ENCODE measurements at places on chromosomes 11 and 22.
A peak's percentile ranks its signal among the peaks of the same experiment; 100 is the strongest.

- no peak for DNase-seq
Measured at GRCh38 chr11:3050386-3051195, 6.6 kb downstream of the CARS1 start.

DNA sequence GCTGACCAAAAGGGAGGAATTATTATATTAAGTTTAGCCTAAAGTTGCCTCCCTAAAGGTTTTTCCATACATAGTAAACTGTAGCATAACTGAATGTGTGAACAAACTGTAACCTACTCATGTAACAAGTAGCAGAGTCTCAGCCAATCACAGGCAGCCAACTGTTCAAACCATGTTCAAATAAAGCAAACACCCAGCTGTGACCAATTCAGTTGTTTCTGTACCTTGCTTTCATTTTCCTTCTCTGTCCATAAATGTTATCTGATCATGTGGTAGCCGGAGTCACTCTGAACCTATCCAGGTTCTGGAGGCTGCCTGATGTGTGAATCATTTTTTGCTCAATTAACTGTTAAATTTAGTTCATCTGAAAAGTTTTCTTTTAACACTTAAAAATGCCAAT lies 373.5 kb downstream of the GUCY1A2 start:
- no peak for DNase-seq

GRCh38 chr11:46049325-46049897 lies 71.8 kb downstream of the PHF21A start:
- DNase-seq: no peak

- DNase-seq: no peak
Measured at GRCh38 chr22:44024288-44024921, at the start of gene PARVB. PARVB (plus strand) TSS chr22:44024302; CDS start chr22:44024340, 38 bp downstream.

DNA sequence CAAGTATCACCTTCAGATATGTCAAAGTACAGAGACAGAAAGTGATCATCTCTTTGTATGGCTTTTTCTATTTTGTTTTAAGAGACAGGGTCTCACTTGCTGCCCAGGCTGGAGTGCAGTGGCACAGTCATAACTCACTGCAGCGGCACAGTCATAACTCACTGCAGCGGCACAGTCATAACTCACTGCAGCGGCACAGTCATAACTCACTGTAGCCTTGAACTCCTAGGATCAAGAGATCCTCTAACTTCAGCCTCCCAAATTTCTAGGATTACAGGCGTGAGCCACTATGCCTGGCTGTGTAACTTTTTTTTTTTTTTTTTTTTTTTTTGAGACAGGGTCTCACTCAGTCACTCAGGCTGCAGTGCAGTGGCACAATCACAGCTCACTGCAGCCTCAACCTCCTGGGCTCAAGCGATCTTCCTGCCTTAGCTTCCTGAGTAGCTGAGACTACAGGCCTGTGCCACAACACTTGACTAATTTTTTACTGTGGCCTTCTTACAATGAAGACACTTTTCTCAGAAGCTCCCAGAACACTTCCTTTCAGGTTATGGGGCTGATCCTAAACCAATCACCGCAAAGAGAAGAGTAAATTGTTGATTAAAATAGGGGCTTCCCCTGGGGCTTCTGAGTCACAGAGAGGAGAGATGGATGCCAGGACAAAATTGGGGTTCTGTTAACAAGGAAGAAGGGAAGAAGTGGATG lies 9.0 kb upstream of the HIKESHI start:
- no peak for DNase-seq

GRCh38 chr11:123381817-123382554 lies 48.1 kb upstream of the GRAMD1B start:
- no peak for DNase-seq

DNA sequence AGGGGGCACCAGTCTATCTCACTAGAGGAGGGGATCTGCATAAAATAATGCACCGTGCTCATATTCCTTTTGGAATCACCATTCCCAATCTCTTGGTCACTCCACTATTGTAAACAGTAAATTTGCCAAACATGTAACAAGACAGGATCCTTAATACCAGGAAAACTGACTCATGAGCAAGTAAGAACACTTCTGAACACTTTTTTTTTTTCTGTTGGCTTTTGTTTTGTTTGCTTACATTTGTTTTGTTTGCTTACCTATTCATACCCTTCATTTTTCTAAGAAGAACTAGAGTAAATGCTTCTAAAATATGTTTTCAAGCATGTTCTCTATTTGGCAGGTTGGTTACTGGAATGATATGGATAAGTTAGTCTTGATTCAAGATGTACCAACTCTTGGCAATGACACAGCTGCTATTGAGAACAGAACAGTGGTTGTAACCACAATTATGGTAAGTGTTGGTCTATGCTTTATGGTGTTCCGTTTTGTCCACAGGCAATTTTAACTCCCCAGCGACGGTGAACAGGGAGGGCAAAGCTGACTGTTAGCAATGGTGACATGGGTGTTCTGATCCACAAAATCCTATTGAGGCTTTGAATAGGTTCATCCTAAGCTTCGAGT lies 111.8 kb downstream of the MSANTD4 start:
- DNase-seq: no peak

- DNase-seq: no peak
Measured at GRCh38 chr11:109342261-109342660, 79.7 kb upstream of the C11orf87 start.

GRCh38 chr11:16088774-16089173 lies 267.6 kb downstream of the SOX6 start:
- DNase-seq: no peak

DNA sequence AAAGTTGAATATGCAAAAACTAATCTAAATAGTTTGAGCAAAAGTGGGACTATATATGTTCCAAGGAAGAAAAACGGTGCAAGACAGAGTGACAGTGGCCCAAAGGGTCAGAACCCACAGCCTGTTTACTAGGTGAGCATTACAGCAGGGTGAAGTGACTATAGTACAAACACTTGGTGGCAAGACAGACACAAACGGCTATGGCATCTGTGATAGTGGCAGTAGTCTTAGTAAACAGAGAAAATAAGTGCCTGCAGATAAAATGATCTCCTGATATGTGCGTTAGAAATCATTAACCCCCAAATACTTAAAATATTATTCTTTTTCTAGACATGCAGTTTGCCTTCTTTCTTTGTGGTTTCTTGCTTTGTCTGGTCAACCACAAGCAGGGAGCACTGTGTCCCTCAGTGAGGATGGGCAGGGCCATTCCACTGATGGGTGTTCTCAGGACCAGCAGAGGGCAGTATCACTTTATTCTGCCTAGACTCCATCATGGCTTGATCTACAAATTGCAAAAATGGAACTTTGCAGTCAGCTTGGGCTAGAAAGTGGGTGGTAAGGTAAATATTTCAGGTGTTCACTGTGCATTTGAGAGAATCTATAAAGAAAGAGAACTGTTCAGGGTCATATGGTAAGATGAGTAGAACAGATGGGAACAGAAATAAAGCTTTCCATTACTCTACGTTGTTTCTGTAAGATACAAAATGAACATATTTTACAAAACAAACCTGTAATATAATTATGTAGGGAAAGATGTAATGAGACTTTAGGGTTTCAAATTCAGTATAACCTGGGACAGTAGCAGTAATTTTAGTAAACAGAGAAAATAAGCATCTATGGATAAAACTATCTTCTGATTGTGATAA lies 198.2 kb downstream of the SWAP70 start:
- peak; percentile 8 for DNase-seq

GRCh38 chr11:17366495-17366894 lies 14.9 kb downstream of the NCR3LG1 start:
- no peak for DNase-seq

DNA sequence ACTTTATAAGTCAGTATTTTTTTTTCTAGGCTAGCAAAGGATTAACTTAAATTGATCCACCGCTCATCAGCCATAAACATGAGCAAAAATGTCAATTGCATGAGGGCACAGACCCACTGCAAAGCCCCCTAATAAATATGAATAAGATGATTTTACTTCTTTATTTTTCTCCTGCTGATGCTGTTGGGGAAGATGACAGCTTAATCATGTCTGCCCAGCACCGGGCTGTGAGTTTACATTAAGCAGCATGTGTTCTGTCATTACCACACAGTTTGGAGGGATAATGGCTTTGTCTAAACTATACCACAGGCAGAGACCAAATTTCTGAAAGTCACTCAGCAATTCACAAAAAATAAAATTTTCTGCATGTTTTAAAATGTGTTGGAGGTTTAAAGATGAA lies 346.3 kb downstream of the LRRC4C start:
- no peak for DNase-seq

GRCh38 chr22:35465109-35465701 lies 65.3 kb downstream of the MCM5 start:
- no peak for DNase-seq

GRCh38 chr11:119774172-119774763 lies 45.3 kb upstream of the NECTIN1 start:
- no peak for DNase-seq

DNA sequence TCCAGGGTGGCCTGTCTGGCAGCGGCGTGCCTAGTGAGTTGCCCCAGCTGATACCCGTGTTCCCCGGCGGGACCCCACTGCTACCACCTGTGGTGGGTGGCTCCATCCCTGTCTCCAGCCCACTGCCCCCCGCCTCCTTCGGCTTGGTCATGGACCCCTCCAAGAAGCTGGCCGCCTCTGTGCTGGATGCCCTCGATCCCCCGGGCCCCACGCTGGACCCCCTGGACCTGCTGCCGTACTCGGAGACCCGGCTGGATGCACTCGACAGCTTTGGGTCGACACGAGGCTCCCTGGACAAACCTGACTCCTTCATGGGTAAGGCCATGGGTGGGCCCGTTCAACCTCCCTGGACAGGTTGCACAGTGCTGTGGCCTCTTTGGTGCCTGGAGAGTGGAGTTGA lies 38.5 kb downstream of the ZC3H7B start:
- no peak for DNase-seq

GRCh38 chr22:38872831-38873248 lies 824 bp upstream of the CBX6 start:
- no peak for DNase-seq

DNA sequence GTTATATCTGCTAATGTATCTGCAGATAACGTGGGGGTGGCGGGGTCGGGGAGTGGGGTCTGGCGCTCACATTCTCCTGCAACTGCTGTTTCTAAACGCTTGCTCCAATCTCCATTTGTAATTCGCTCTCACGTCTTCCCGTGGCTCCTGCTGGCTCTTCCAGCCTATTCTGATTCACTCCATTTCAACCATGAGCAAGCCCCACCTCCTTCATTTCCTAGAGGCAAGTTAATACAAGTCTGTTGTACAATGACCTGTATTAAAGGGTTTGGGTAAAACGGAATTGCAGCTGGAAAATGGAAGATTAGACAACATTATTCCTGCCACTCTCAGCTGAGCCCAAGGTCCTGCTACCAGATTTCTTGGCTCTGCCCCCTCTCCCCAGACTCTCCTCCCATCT lies 132.3 kb downstream of the CSNK2A3 start:
- no peak for DNase-seq

GRCh38 chr22:33579448-33580093 lies 340.7 kb downstream of the LARGE1 start:
- DNase-seq: no peak

- DNase-seq: no peak
Measured at GRCh38 chr11:46976182-46976854, 39.8 kb downstream of the CSTPP1 start.

DNA sequence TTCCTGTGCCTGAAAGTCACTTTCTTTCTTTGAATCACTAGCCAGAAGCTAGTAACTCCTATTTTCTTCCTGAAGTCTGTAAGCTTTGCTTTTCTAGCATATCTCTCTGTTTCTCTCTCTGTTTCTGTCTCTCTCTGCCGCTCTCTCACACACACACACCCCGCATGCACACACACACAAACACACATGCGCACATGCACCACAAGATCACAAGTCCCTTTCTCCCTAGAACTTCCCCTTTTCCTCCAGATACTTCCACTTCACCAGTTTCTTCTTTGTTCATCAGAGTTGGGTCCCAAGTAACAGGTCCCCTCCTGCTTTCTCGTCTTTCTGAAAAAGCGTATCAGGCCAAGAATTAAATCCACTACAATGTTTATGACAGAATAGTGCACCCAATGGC lies 148.5 kb upstream of the HSD17B12 start:
- no peak for DNase-seq

DNA sequence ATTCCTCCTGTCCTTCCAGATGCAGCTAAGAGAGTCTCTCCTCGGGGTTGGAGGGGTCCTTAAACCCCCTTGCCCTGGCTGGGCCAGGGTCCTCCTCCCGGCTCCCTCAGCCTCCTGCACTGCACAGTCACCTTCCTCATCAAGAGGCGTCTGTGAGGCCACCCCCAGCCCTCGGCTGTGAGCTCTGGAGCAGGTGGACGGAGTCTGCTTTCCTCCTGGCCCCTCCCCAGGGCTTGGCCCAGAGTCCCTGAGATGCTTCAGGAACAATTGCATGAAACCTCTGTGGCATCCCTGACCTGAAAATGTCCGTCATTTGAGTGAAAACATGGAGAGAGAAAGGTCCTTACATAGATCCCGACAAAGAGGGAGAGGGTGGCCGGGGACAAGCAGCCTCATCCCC lies 6.7 kb upstream of the FGF3 start:
- no peak for DNase-seq

GRCh38 chr11:62457478-62457877 lies 38.6 kb downstream of the SCGB1A1 start:
- DNase-seq: no peak

DNA sequence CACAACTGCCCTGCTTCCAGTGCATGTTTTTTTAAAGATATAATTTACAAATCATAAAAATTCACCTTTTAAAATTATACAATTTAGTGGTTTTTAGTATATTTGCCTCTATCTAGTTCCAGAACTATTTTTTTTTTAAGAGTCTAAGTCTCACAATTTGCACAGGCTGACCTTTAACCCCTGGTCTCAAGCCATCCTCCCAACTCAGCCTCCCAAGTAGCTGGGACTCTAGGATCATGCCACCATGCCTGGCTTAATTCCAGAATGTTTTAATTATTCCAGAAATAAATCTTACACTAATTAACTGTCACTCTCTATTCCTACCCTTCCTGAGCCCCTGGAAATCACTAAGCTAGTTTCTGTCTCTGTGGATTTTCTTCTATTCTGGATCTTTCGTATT lies 1.4 kb upstream of the ARCN1 start:
- DNase-seq: no peak

GRCh38 chr11:109849946-109850345 lies 243.2 kb upstream of the ZC3H12C start:
- no peak for DNase-seq

DNA sequence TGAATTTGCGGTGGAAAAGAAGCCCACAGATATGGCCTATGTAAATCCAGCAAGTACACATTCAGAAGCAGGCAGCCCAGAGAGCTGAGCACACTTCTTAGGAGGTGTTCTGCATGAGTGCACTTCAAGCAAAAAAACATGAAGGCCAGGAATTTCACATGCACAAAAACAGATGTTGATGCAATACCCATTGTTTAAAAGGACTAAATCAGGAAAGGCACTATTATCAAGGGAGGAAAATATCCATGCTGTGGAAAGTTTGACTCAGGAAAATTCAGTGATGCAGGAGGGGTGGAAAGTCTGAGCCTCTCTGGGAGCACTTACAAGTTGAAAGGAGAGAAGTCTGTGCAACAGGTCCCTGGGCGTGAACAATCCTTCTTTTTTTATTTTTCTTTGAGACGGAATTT lies 15.8 kb upstream of the CARS1 start:
- DNase-seq: no peak

- no peak for DNase-seq
Measured at GRCh38 chr11:20561915-20562314, 37.5 kb upstream of the SLC6A5 start.

Measured in T-helper 9 cell (primary cell).